Neural crest cell (in vitro differentiated cells): ENCODE measurements at places on chromosomes 13 and 19. TPM values are rescaled to one million over a fixed set of nuclear protein-coding genes. Genes with fewer than 3 reads are reported as not detected.

LYPD5 gene
- 0.25 TPM in 1 of 2 replicates, not detected in the other for total RNA-seq

IZUMO4 gene
- 5.5 and 5.6 TPM in 2 replicates for total RNA-seq

HOMER3 gene
- 71.4 and 78.8 TPM in 2 replicates for total RNA-seq

SHC2 gene
- 39.0 and 45.2 TPM in 2 replicates for total RNA-seq

FLT3LG gene
- 0.89 and 1.0 TPM in 2 replicates for total RNA-seq

LILRA1 gene
- not detected in 2 replicates for total RNA-seq

PLVAP gene
- total RNA-seq: 0.82 and 1.8 TPM in 2 replicates

ADGRE3 gene
- total RNA-seq: not detected in 2 replicates

SCN1B gene
- 1.7 and 1.9 TPM in 2 replicates for total RNA-seq

ELANE gene
- total RNA-seq: not detected in 2 replicates

ANGPTL8 gene
- not detected in 2 replicates for total RNA-seq

SHISA7 gene
- total RNA-seq: 0.54 and 0.59 TPM in 2 replicates

PEAK3 gene
- not detected in 2 replicates for total RNA-seq

FCER2 gene
- not detected in 2 replicates for total RNA-seq

RASGRP4 gene
- total RNA-seq: 0.43 and 0.58 TPM in 2 replicates

CLIP3 gene
- 33.1 and 37.6 TPM in 2 replicates for total RNA-seq

LRRC8E gene
- 0.51 and 1.0 TPM in 2 replicates for total RNA-seq

GRK1 gene
- total RNA-seq: 0.77 and 1.5 TPM in 2 replicates

B3GNT8 gene
- 0.86 TPM in 2 replicates for total RNA-seq

PSPC1 gene
- total RNA-seq: 81.1 and 85.3 TPM in 2 replicates

PRSS57 gene
- total RNA-seq: not detected in 2 replicates

SLC10A2 gene
- total RNA-seq: 0.07 and 0.09 TPM in 2 replicates

MEDAG gene
- total RNA-seq: not detected in 2 replicates

CGB7 gene
- total RNA-seq: not detected in 2 replicates

RAB3A gene
- total RNA-seq: 9.2 and 9.9 TPM in 2 replicates

URAD gene
- total RNA-seq: 0.26 TPM in 1 of 2 replicates, not detected in the other

RRAS gene
- 1.2 and 2.3 TPM in 2 replicates for total RNA-seq

HCN2 gene
- 0.71 and 0.84 TPM in 2 replicates for total RNA-seq

F10 gene
- 0.89 and 1.0 TPM in 2 replicates for total RNA-seq

ZNF44 gene
- total RNA-seq: 5.5 and 5.8 TPM in 2 replicates

ZNF324 gene
- total RNA-seq: 17.5 and 18.8 TPM in 2 replicates

LGALS7B gene
- not detected in 2 replicates for total RNA-seq

NLRP4 gene
- total RNA-seq: not detected in 2 replicates

KLK3 gene
- total RNA-seq: not detected in 2 replicates

NPAS1 gene
- 1.5 and 1.9 TPM in 2 replicates for total RNA-seq

NCR1 gene
- total RNA-seq: not detected in 2 replicates

TEX101 gene
- total RNA-seq: not detected in 2 replicates

PTH2 gene
- not detected in 2 replicates for total RNA-seq

CD22 gene
- total RNA-seq: not detected in 2 replicates

CEACAM16 gene
- total RNA-seq: not detected in 2 replicates

NAPSA gene
- total RNA-seq: 0.96 and 1.0 TPM in 2 replicates

ZNF536 gene
- 18.7 and 22.0 TPM in 2 replicates for total RNA-seq

PEG3 gene
- not detected in 2 replicates for total RNA-seq

ADPRHL1 gene
- total RNA-seq: 2.8 TPM in 2 replicates

FOSB gene
- 0.26 and 0.45 TPM in 2 replicates for total RNA-seq

ZNF235 gene
- 9.5 and 11.5 TPM in 2 replicates for total RNA-seq

KLK15 gene
- total RNA-seq: not detected in 2 replicates
